ENCODE measurements at places on chromosomes 1 and 21. TPM values are rescaled to one million over a fixed set of nuclear protein-coding genes. Genes with fewer than 3 reads are reported as not detected.

SHE gene
- 6.2 TPM for total RNA-seq

BOLA1 gene
- 22.8 TPM for total RNA-seq

GJA4 gene
- 9.0 TPM for total RNA-seq

OPRD1 gene
- not detected for total RNA-seq

HUNK gene
- total RNA-seq, result 4.0 TPM

NBPF4 gene
- total RNA-seq, result not detected

FCRLA gene
- total RNA-seq, result 0.26 TPM

GUCA2A gene
- total RNA-seq, result 1.1 TPM

PHLDA3 gene
- 39.4 TPM for total RNA-seq

SPAG17 gene
- 2.7 TPM for total RNA-seq

CENPF gene
- 3.5 TPM for total RNA-seq

LYSMD1 gene
- 11.5 TPM for total RNA-seq

PMF1 gene
- 43.4 TPM for total RNA-seq

OR14K1 gene
- total RNA-seq, result not detected

Data from mucosa of gallbladder (tissue), 1 donor.